ENCODE measurements at places on chromosomes 4 and X.

DNA sequence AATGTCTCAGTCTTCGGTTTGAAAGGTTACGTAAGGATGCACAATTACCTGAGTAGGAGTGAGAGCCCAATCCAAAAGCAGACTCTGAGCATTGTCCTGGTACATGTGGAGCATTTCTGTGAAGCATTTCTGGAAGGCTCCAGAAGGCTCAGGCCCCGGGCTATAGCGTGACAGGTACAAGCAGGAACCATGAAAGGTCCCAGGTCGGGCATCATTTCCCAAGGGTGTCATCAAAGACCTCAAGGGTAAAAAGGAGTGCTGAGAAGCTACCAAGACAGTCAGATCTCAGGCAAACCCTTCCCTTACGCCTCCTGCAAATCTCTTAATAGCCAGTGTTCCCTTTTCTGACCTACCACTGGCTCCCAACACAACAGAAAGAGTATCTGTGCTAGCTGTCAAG is 30.8 kb downstream of the GPC4 start:
- DNase-seq, result no peak

DNA sequence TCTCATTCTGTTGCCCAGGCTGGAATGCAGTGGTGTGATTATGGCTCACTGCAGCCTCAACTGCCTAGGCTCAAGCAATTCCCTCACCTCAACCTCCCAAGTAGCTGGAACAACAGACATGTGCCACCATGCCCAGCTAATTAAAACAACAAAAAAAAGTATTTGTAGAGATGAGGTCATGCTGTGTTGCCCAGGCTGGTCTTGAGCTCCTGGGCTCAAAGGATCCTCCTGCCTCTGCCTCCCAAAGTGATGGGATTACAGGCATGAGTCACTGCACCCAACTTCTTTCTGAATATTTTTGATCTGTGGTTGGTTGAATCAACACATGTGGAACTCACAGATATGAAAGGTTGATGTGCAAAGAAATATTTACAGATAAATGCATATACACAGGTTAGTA is 18.5 kb upstream of the SEPTIN11 start:
- no peak for DNase-seq

- no peak for DNase-seq
Observed at GRCh38 chr4:2361366-2362265, 56.8 kb downstream of the ZFYVE28 start.

DNA sequence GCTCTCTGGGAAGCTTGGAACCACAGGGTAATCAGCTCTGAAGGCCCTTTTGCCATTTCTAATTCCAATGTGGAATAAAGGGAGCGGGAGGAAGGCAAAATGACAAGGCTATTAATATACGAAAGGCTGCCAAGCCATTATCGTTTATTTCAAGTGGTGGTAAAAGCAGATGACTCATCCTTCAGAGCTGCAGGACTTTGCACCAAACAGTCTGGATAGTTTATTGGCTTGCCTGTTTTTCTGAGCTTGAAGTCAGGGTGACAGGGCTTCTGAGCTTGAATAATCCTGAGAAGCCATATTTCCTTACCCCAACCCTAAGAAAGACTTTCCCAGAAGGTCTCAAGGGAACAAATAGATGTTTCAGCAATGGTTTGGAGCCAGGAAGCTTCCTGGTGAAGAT is 7.7 kb upstream of the GABRE start:
- DNase-seq, result no peak

DNA sequence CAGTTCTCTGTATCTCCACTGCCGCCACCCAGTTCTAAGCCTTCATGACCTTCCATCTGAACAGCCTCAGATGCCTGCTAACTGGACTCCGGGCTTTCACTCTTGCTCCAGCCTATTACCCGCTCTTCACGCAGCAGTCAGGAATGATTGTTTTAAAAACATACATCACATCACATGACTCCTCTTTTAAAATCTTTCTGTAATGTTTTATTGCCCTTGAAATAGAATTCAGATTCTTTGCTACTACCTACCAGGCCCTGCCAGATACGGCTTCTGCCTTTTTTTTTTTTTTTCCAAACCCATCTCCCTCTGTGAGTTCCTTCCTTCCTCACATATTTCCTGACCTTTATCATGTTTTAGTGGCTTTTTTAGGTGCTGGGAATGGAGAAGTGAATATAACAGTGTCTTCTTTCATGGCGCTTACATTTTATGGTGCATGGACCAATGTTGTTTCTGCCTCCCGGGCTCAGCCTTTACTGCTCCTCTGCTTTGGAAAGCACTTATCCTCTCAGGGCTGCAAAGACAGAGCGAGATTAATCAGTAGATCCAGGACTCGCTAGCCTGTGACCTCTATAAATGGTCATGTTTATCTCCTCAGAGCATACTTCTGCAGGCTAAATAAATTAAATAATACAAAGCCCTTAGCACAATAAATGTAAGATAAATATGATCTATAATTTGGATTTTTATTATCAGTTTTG is 58.0 kb downstream of the FBXO8 start:
- DNase-seq, result no peak
